ENCODE measurements at places on chromosomes 12 and 14.

DNA sequence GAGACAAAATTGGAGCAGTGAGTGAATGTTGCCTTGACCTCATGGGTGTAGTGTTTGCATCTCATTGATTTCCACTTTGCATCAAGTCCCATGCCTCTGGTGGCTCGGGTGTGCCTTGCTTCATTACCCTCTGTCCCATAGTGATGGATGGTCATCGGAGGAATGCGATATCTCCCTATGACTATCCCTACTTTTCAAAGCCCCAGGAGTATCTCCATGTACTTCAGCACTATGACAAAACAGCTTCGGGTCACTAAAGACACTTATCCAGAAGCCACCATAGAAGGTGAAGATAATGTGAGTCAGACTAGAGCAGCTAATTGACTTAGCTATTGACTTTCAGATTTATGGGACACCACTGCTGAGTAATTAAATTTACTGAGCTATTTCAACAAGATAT, 355.1 kb upstream of the CCDC196 start:
- no peak for DNase-seq

- no peak for DNase-seq
These were observed 121.6 kb upstream of the MED13L start for GRCh38 chr12:116399055-116399454.

DNA sequence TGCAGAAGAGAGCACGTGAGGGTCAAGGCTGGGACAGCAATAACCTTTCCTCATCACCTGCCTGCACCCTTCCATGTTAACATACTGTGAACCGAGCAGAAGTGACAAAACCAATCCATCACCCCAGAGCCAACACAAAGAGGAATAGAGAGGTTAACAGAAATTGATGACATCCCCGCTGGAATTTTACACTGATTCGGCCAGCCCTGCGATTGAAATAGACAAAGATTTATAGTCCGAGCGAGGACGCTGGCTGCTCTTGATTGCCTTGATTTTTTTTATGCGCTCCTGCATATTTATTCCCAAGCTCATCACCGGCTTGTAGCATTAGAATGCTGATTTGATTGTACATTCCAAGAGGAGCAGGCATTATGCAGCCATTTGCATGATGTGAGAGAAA, 729.7 kb downstream of the BCL11B start:
- no peak for DNase-seq

- no peak for DNase-seq
These were observed 236.7 kb downstream of the CHST11 start for GRCh38 chr12:104693493-104693892.

- no peak for DNase-seq
These were observed 69.4 kb upstream of the PTPRQ start for GRCh38 chr12:80374615-80375014.

- DNase-seq = no peak
These were observed 165.4 kb upstream of the PLEKHG7 start for GRCh38 chr12:92537290-92537960.

GRCh38 chr12:131229426-131230339, 276.0 kb downstream of the ADGRD1 start:
- no peak for DNase-seq

GRCh38 chr14:61602003-61602732, 93.1 kb upstream of the HIF1A start:
- DNase-seq = no peak

DNA sequence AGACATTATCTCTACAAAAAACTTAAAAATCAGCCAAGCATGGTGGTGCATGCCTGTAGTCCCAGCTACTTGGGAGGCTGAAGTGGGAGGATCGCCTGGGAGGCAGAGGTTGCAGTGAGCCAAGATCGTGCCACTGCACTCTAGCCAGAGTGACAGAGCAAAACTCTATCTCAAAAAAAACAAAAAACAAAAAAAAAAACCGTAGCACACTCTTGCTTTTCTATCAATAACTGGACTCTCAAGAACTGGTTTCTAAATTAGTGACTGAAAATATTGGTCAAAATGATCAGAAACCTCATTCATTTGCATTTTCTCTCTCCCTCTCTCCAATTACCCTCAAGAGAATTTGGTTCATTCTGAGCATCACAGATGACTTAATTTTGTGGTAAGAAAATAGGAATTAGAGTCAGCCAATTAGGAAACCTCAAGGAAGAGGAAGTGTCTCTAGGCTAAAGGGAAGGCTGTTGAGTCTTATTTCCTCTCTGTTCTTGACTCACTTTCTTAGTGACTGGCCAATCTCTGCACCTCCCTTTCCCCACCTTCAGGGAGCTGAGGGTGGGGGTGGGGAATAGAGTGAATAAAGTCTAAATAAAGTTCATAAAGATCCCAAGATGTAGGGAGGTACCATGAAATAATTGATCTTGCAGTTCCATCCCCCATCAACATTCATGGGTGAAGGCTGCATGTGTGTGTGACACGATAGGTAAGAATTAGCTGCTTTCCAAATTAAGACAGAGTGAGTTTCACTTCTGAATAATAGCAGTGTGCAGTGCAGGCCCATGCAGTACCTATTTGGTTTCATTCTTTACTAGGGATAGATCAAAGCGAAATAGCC, 6.8 kb upstream of the PSMA6 start:
- DNase-seq = no peak

DNA sequence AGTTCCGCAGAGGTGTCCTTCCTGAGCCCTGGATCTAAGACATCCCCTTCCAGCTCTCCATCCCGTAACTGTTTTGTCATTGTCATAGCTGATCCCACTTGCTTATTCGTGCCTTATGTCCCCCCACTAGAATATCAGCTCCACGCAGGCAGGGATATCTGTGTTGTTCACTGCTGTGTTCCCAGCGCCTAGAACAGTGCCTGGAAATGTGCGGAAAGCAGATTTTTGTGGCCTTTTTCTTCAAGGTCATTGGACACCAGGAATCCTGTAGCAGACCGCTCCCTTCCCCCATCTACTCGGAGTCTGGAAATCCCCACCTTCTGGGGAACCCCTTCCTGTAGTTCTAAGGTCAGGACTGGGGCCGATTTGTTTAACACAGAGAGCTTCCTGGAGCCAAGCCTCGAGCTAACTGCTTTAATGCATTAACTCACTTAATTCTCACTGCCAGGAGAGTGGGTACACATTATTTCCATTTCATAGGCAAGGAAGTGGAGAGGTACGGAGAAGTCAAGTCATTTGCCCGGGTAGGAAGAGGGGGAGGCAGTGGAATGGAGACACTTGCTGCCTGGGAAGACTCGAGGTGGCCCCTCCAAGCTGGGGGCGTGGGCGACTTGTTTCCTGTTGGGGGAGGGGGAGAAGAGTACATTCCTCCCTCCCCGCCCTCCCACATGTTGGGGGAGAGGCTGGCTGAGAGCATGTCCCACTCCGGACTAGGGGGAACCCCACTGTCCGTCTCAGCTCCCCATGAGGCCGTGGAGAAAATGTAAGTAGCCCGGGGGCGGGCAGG, 1.2 kb upstream of the SH2B3 start:
- no peak for DNase-seq

- DNase-seq = peak; percentile 64
These were observed 52.4 kb upstream of the CAPRIN2 start for GRCh38 chr12:30806989-30807694.

Data from DMS153 (cell line).